ENCODE measurements at places on chromosomes 2 and 18. TPM values are rescaled to one million over a fixed set of nuclear protein-coding genes. Genes with fewer than 3 reads are reported as not detected.

Gene DSC1
- 0.43 TPM for total RNA-seq

Gene TXNDC2
- total RNA-seq: 0.29 TPM

Gene DSG3
- total RNA-seq: 0.09 TPM

Gene L3MBTL4
- 15.9 TPM for total RNA-seq

Gene MBP
- 19.1 TPM for total RNA-seq

Gene WBP1
- 113 TPM for total RNA-seq

Gene ZNF892
- total RNA-seq: 17.0 TPM

Gene CRYBA2
- total RNA-seq: not detected

Gene COPS8
- total RNA-seq: 59.7 TPM

Gene GALNT14
- total RNA-seq: 2.2 TPM

Gene CCDC148
- 3.1 TPM for total RNA-seq

Gene TFPI
- total RNA-seq: 89.7 TPM

Gene LIMS4
- 1.2 TPM for total RNA-seq

Gene KIAA2012
- 0.24 TPM for total RNA-seq

Gene MAP3K19
- not detected for total RNA-seq

Gene HOXD4
- total RNA-seq: 0.67 TPM

- DNase-seq: peak; percentile 55
Observed at GRCh38 chr2:64404002-64404731, 49.8 kb upstream of the LGALSL start.

- DNase-seq: no peak
Observed at GRCh38 chr18:44771956-44772917, 91.5 kb downstream of the SETBP1 start.

- DNase-seq: no peak
Observed at GRCh38 chr2:236959036-236959435, 126.7 kb upstream of the COPS8 start.

- DNase-seq: no peak
Observed at GRCh38 chr2:204849892-204850291, 304.6 kb downstream of the PARD3B start.

DNA sequence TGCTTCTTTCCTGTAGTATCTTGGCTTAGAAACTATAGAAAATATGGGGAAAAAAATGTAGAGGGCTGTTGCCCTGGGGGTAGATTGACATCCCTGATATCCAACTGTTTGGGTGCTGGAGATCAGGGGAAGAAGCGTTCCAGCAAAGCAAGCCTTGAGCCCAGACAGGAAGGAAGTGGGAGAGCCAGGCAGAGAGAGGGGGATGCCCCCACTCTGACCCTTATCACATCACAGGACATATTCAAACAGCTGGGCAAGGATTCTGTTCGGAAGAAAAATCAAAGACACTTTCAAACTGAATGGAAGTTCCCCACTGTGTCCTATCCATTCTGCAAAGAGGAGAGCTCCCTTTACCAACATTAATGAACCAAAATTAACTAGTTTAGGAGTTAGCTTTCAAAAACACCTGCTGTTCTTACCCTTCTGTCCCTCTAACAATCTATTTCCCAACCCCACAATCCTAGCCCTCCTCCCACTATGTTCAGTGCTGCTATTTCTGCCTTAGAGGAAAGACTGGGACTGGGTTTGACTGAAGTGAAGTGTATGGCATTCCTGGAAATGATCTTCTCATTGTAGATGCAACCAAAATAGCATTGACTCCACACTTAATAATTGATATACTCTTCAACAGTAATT is 16.9 kb upstream of the KCNG3 start:
- no peak for DNase-seq

DNA sequence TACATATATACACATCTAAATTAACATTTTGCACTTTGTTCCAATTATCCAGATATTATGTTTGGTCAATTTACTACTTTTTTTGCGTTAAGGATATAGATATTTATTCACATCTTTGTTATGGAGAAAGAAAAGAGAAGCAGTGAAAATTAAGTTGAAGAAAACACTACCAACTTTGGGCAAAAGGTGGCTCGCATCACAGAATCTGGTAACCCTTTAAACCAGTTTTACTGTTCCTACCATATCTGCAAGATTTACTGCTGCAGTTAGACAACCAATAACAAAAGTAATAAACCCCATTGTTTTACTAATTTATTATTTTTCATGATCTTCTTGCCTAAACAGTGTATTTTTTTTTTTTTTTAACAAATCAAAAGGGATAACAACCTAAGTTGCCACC is 53.6 kb downstream of the SMAD2 start:
- DNase-seq: no peak

- DNase-seq: no peak
Observed at GRCh38 chr18:5455674-5456073, 88.1 kb downstream of the EPB41L3 start.

GRCh38 chr18:24322584-24323136 is 75.0 kb downstream of the OSBPL1A start:
- DNase-seq: no peak

DNA sequence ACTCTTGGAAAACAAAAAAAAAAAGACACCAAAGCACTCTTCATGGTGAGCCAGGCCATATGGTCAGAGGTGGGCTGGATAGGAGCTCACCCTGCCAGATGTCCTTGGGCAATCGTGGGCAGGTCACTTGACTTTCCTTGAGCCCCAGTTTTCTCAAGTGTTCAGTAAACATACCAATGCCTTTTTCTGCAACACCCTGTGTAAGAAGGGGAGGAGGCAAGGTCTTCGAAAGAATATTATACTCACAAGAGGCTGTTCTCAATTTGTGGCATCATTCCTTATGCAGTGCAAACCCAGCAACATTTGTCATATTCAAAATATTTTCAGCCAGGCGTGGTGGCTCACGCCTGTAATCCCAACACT is 22.9 kb upstream of the TMEM87B start:
- DNase-seq: no peak

GRCh38 chr2:6927186-6927585 is 10.0 kb downstream of the RNF144A start:
- DNase-seq: no peak

DNA sequence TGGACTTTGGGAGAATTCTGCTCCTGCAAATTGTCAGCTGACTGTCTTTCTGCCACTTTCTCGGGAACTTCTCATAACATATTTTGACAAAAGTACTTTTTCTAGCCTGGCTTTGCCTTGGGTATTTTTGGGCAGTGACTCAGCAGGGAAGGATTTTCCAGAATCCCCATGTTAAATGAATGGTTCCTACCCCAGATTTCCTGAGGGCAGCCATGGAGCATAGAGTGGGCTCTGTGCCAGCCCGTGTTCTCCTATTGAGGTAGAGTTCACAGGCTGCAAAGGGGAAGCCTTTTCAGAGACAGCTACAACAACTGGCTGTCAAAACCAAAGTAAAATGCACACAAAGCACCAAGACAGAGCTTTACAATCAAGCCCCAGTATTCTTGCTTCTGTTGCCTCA is 59.8 kb downstream of the BMP10 start:
- no peak for DNase-seq

GRCh38 chr2:217167531-217167930 is 307.7 kb upstream of the TNP1 start:
- no peak for DNase-seq

DNA sequence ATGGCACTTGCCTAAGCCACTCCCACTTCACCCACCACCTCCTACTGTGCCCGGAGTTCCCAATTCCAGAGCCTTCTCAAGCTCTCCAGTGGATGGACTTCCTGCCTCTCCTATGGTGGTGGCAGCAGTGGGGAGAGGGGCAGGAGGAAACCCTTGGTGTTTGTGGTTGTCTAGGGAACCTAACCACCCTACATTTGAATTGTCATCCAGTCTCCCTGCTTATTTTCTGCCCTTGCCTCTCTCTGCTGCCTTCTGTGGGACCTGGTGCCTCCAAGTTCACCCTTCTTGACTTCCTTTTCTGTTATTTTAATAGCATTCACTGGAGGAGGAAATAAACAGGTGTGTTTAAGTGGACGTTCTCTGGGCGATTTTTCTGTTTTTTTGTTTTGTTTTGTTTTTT is 50.0 kb upstream of the HPCAL1 start:
- DNase-seq: no peak

GRCh38 chr2:197804758-197805714 is 643 bp downstream of the PLCL1 start:
- DNase-seq: peak; percentile 26

DNA sequence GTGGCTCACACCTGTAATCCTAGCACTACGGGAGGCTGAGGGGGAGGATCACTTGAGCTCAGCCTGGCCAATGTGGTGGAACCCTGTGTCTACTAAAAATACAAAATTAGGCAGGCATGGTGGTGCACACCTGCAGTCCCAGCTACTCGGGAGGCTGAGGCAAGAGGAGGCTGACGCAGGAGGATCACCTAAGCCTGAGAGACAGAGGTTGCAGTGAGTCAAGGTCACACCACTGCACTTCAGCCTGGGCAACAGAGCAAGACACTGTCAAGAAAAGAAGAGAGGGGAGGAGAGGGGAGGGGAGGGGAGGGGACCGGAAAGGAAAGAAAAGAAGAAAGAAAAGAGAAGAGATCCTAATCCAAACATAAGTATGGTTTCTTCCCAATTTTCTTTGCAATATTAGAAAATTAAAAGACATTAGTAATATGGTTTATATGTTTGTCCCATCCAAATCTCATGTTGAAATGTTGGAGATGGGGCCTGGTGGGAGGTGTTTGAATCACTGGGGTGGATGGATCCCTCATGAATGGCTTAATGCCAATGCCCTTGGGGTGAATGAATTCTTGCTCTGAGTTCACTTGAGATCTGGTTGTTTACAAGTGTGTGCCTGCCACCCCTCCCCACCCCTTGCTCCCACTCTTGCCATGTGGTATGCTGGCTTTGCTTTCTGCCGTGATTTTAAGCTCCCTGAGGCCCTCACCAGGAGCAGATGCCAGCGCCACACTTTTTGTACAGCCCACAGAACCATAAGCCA is 50.7 kb downstream of the TRIP12 start:
- DNase-seq: no peak

DNA sequence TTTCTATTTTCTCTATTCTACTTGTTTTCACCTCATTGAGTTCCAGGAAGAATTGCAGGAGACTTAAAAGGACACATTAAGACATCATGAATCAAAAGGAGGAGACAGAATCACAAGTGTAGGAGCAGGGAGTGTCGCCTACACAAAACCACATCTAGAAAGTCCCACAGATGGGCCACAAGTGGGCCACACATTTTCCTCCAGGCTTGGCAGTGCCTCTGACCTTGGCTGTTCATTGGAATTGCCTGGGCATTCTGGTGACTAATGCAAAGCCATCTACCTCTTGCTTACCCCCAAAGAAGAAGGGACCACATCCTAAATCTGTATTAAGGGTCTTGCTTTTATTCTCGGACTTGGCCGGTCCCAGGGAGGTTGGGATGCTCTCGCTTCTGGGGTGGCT is 103.6 kb downstream of the KLHL29 start:
- DNase-seq: no peak

GRCh38 chr2:47386551-47386950 is 16.4 kb upstream of the MSH2 start:
- no peak for DNase-seq

GRCh38 chr18:6355789-6356589 is 58.7 kb downstream of the L3MBTL4 start:
- DNase-seq: no peak

- no peak for DNase-seq
Observed at GRCh38 chr2:96866586-96866985, 3.3 kb downstream of the SEMA4C start.

- no peak for DNase-seq
Observed at GRCh38 chr2:131966256-131966655, 195.5 kb downstream of the ANKRD30BL start.

DNA sequence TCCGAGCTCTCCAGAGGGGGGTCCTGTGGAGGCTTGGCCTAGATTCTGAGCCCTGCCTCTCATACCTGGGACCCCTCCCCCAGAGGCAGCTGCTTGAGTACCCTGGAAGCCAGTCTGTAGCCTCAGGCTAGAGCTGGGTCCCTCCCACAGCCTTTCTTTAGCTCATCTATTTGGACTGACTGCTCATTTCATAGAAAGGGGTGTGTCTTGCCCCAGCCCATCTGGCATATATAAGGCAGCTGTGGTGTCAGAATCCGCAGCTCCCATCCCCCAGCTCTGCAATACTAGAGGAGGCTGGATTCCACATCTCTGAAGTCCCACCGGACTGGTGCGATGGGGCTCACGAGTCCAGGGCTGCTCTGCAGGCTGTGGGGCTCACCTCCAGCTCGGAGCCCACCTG is 26.1 kb downstream of the MPHOSPH10 start:
- DNase-seq: no peak

DNA sequence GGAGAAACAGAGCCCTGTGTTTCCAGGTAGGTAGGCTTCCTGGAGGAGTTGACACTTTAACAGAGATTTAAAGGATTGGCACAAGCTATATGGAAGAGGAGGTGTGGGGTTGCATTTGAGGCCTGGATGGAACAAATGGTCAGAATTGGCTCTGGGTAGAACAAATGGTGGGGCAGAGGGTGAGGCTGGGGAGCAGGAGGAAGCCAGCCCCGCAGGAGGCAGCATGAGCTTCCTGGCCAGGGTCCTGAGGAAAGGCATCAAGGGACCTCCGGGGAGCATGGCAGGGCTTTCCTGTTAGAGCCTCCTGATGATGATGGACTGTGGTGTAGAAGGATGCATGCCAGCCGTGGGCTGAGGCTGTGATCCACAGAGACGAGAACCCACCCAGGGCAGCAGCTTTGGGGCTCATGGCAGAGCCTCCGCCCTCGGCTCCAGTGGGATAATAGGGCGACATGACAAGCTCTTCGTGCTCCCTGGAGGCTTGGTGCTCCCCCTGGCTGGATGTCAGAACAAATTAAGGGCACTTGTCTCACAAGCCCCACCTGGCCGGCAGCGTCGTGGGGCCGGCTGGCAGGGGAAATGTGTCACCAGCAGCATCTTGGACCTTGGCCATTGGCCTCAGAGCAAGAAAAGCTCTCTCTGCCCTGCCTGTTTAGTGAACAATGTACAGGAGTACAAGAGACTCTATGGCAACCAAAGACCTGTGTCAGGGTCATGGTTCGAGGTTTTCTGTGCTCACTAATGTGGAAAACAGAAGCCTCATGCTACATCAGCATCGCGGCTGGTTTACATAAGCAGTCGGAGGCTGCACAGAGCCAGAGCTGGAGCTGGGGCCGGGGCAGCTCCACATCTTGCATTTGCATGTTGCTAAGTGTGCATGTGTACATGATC is 153.5 kb downstream of the MYCN start:
- DNase-seq: no peak

All from mesothelial cell of epicardium (in vitro differentiated cells).